HAP-1 (cell line): ENCODE measurements at places on chromosomes 16 and 17.

DNA sequence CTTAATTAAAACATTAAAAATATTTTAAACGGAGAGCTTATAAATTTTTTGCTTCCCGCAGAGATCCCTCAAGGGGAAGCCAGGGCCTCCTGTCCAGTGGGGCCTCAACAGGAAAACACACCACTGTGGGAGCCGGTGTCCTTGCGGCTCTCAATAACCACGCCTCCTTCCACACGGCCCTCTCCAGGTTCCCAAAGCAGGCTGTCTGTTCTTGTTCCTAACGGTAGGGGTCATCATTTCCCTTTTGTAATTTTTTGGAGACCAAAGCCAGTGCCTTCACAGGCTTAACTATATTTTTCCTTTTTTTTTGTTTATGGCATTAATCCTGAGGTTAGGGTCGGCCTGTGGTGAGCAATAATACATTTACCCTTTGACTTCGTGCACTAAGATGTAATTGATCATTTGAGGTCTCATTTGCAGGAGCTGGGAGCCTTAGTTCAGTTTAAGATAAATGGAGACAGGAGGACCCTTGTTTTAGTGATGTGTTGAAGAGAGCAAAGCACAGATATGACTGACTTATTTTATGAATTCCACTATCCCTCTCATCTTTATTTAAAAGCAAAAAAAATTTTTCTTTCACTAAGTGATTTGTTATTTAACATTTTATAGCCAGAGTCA, 77.5 kb upstream of the N4BP1 start:
- peak; percentile 74 for DNase-seq

DNA sequence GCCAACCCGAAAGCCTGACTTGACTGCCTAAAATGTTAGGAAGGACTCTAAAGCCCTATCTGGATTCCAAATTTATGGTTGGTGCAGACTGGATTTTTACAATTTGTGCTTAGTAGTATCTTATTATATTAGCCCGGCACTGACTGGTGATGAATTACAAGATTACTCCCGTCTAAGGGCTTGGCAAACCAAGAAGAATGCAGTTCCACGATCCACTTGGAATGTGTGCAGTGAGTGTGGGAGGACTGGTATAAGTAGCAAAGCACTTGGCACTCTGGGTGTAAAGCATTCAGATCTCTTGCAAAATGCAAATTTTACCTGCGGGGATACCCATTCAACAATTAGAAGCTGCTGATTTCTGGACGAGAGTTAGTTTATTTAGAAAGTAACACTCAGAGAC, 539.4 kb downstream of the MAF start:
- DNase-seq = no peak

GRCh38 chr17:81111066-81111465, 54.2 kb upstream of the PVALEF start:
- DNase-seq = no peak

DNA sequence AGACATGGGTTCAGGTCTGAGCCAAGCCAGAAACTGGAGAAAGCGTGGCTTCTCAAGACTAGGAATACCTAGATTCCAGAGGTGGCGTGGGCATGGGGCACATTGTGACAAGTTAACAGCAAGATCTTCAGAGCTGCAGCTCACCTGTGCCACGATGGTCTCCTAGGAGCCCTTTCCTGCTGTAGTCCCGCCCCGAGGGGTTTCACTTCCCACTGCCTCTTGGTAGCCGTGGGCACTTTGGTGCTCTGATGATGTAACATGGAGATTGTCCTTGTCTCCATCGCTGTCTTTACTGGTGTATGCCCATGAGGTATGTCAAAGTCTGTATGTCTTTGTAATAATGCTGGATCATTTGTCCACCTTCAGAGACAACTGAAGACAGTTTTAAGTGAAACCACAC, 89.7 kb downstream of the WWOX start:
- DNase-seq = no peak

DNA sequence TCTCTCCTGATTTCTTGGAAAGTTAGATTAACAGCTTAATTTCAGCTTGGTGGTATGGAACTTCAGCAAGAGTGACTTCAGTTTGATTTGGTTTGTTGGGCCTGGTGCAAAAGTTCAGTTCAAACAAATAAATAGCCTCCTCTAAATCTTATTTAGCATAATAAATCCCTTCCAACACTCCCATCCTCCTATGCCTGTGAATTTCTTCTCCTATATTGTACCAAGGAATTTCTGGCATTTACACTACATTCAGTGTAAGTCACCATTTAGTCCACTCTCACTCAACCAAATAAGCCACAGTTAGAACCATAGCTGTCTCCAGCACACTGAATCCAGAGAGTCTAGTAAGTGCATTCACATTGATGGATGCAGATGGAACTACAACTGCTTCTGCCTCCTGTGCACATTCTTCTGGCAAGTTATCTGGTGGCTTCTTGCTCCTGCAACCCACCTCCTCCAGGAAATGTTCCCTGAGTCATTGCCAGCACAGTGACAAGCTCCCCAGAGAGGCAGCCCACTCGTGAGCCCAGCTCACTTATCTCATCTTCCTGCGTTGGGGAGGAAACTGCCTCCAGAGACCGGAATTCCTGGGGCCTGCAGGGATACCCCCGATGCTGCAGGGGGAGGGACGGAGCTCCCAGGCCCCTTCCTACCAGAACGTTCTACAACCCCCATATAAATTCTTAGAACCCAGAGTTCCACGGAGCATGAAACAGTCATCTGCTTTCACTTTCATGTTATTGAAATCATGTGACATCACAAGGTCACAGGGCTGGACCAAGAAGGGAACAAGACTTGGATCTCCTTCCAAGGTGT, 318.3 kb downstream of the PHKB start:
- peak; percentile 30 for DNase-seq

DNA sequence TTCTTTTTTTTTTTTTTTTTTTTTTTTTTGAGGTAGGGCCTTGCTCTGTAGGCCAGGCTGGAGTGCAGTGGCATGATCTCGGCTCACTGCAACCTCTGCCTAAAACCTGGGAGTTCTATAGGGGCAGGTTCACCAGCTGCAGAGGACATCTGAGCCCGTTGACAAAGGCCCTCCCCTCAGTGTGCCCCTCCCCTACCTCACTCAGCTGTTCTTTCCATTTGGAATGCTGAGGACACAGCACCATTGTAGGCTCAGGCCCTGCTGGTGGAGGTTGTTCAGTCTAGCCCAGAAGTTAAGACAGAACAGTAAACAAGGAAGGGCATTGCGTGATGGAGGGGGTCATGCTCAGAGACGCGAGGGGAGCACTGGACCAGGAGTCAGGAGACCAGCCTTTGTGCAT, 21.8 kb upstream of the KIF19 start:
- no peak for DNase-seq

- no peak for DNase-seq
These were observed 931 bp upstream of the WIPF2 start for GRCh38 chr17:40218006-40218739.

DNA sequence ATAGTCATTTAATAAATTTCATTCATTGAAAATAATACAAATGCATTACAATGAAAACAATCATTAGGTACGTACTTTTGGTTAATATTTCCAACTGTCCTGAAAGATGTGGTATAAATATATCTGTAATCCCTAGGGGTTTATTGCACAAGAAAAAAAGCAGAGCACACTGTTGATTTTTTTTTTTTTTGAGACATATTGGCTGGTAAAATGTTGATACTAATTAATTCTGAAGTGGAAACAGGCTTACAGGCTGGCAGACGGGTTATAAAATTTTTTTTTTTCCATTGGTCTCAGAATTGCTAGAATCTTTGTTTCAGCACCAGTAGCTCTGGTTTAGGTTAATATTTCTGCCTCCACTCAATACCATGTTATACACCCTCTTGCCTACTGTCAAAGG, 193.6 kb downstream of the MAP2K6 start:
- no peak for DNase-seq

GRCh38 chr17:2138318-2138717, 83.4 kb downstream of the HIC1 start:
- DNase-seq = no peak

GRCh38 chr16:14667347-14668266, 26.5 kb downstream of the PLA2G10 start:
- DNase-seq = no peak

- DNase-seq = no peak
These were observed 39.2 kb downstream of the TEKT5 start for GRCh38 chr16:10655415-10655977.

DNA sequence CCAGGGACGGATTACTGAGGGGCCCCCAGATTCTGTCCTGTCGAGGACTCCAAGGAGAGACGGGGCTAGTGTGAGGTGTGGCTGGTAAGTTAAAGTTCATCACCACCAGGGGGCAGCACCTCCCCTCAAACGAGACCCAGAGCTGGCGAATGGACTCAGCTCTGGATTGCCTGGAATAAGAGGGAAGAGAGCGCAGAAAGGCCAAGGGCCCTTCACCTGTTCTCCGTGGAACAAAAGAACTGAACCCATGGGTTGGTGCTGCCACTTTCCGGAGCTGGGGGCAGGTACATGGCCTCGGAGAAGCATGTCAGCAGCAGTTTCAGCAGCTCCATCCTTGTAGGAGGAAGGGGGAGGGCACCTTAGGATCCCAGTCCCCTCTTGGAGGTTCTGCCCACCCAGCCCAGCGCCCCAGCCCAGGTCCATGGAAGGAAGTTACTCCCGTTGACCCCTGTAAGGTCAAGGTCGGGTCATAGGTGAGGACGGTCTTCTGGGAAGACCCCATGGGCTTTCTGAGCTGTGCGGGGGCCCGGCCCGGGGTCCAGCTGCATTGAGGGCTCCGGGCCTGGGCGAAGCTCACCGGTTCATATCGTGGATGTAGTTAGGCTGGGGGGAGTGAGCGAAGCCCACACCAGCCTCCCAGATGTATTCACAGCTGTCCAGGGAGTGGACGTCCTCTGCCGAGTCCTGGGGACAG, 10.8 kb downstream of the HID1 start:
- peak; percentile 87 for DNase-seq

DNA sequence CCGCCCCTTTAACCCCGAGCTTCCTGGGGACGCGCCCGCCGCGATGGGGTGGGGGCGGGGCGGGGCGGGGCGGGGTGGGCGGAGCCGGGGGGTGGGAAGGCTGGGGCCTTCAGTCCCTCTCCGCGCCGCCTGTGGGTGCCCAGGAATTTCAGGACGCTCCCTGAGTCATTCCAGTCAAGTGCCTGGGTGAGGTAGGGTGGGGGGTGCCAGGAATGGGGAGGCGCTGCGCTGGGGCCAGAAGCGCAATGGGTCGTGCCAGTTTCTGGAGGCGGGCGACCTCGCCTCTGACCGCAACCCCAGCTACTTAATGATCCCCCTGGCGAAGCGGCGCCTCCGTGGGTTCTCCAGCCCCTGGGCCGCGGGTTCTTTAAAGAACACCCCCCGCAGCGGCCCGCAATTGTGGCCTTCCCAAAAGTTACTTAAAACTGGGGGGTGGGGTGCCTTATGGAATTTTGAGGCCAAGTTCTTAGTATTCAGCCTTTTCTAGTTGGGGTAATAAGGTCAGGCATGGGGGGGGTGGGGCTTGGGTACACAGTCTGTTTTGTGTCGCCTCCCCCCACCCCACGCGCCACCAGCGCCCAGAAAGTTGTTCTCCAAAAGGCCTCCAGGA, 826 bp upstream of the GSE1 start:
- DNase-seq = peak; percentile 68

DNA sequence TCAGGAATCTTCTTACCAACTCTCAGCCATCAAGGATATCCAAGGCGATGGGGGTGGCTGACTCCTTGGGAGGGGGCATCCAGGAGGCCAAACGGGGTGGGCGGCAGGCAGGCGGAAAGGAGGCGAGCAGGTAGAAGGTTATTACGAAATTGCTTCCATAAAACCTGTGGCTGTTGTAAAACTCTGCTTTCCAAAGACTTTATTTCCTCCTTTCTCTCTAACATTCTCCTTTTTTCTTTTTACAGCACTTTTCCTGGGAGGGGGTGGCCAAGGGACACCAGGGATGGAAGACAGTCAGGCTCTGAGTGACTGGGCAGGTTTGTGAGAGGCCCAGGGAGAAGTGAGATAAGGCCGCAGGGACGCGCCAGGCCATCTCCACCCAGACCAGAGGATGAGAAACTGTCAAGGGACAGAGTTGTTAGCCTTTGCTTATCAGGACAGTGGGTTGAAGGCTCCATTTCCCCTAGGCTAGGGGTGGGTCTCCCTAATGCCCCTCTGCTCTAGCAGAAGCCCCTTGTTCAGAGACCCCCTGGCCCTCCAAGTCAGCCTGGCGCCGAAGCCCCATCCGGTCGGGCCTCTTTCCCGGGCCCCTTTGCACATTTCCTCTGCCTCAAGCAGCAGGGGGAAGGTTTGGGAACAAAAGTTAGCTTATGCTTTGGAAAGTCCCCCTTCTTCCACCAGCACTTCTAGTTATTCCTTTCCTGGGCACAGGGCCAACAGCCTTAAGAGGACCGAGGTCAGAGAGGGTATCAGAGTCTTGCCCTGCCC, 5.0 kb upstream of the HOXB9 start:
- DNase-seq = peak; percentile 4

DNA sequence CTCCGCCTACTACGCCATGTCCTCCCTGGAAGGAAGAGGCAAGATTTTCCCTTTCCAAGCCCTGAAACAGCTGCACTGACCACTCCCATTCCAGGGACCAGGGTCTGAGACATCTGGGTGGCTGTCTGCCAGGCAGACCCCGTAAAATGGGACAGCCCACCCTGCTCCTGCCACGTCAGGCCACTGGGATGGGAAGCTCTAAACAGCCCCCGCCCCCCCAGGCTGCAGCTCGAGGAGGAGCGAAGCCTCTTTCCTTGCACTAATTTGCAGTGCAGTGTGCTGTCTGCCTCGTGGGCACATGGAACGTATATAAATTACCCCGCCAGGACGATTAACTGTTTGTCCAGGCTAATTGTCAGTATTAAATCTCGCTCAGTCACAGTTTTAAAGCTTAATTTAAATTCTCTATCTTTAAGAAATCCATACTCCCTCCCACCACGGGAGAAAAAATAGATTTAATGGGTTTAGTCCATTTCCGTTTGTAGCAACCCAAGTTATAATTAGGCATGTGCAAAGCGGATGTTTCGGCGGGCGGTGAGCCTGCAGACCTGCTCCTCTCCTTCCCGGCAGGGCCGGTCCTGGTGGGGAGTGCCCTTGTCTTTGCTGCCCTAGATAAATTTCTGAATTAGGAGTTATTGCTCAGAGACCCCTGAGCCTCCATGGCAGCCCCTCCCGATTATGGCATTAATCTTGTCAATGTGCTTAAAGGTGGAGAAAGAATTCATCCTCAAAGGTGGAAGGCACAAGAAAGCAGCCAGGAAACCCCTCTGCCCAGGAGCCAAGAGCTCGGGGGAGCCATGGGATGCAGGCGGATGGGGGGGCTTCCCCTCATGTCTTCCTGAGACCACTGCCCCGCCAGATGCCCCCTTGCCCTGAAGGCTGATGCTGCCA, 268.0 kb upstream of the TNRC6C start:
- no peak for DNase-seq

GRCh38 chr17:48901241-48901640, 7.0 kb upstream of the UBE2Z start:
- DNase-seq = no peak
